IPS DF 6.9 (cell line): ENCODE measurements at places on chromosomes 2 and 18.

- no peak for DNase-seq
These were observed 42.3 kb downstream of the RPRD1A start for GRCh38 chr18:36025025-36025424.

- DNase-seq, result no peak
These were observed 73.3 kb downstream of the PIK3C3 start for GRCh38 chr18:42028247-42028832.

DNA sequence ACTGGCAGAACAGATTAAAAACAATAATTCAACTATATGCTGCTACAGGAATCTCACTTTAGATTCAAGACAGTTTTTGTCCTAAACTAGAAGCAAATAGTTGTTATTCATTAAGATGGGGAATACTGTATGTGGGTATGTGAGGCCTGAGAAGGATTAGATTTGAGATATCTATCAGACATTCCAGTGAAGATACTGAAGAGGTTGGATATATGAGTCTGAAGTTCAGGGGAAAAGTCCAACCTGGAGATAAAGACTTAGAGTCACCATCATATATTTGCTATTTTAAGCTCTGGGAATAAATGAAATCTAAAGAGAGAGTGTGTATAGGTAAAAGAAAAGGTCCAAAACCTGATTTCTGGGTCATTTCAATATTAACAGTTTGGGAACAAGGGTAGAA is 96.2 kb upstream of the RBBP8 start:
- no peak for DNase-seq

- DNase-seq, result no peak
These were observed 298.9 kb downstream of the XIRP2 start for GRCh38 chr2:167187049-167187727.

DNA sequence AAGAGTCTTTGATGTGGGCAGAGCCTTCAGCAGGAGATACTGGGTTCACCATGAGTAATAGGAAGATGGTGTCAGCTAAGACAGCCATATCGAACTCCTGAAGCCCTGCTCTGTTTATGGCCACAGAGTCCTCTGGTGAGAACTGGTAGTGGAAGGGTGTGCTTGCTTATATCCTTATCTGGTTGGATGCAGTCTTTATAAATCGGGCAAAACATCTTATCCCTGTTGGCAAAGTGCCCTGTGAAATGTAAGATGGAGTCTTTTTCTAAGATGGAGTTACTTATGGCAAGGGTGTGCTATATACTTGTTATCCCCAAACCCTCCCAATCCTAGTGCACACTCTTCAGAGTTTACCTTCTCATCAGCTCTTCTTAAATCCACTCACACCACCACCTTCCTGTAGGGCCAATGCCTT is 190.8 kb upstream of the PARD3B start:
- DNase-seq, result no peak

- DNase-seq, result no peak
These were observed 137.8 kb upstream of the SKOR2 start for GRCh38 chr18:47389210-47389609.

DNA sequence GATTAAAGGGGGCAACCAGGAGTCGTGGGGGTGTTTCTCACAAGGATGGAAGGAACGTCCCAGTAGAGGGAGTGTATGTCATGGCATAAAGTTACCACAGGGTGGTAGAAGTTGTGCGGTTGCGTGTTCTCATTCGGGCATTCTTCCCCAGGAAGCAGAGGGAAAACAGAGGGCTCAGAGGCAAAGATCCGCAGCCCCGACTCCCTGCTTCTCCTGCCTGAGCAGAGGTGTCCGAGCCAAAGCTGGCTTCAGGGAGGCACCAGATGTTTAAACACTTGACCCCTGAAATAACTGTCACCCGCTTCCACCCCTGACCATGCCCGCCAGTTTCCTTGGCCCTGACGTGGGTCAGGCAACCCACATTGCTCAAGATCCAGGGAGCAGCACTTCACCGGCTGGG is 83.7 kb downstream of the EN1 start:
- peak; percentile 60 for DNase-seq

GRCh38 chr18:40687399-40687798 is 1267.6 kb upstream of the PIK3C3 start:
- no peak for DNase-seq

- no peak for DNase-seq
These were observed 110.8 kb downstream of the TDRD15 start for GRCh38 chr2:21234464-21235120.

- DNase-seq, result no peak
These were observed 2.3 kb downstream of the SFXN5 start for GRCh38 chr2:73069041-73069854.

GRCh38 chr2:167946441-167946841 is 301.0 kb downstream of the STK39 start:
- no peak for DNase-seq
